Activated CD8-positive, alpha-beta memory T cell treated with anti-CD3 and anti-CD28 coated beads for 1 hour (primary cell): ENCODE measurements at places on chromosomes 3 and 15.

- no peak for DNase-seq
These were observed at the start of gene PLXNB1 for GRCh38 chr3:48429960-48430707. PLXNB1 (minus strand) TSS chr3:48430086; CDS start chr3:48424611, 5,475 bp downstream.

DNA sequence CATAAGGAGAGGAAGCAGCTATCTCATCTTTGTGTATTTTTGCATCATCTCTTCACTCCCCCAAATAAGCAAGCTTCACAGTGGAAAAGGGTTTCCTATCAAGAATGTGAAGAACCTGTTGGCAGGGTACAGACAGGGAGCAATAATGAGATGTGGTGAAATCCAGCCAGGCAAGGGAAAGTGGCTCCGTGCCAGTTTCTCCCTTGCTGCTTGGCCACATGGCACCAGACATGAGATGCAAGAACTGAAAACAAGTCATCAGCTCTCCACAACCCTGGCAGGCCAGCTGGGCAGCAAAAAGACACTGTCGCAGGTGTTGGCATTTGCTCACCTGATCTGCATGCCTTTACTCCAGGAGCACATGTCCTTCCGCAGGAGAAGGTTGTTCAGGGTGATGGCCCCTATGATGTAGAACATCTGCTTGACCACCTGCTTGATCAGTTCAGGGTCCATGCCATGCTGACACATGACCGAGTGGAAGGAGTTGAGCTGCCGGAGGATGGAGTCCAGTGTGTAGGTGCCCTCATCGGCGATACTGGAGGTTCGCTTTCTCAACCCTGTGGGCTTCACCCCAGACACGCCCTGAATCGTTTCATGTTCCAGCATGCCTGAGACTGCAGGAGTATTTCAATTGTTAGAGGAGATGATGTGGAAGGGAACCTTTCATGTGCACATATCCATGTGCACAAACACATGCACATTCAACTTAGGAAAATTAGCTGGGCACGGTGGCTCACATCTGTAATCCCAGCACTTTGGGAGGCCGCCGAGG lies 23.3 kb upstream of the MYO5C start:
- no peak for DNase-seq

DNA sequence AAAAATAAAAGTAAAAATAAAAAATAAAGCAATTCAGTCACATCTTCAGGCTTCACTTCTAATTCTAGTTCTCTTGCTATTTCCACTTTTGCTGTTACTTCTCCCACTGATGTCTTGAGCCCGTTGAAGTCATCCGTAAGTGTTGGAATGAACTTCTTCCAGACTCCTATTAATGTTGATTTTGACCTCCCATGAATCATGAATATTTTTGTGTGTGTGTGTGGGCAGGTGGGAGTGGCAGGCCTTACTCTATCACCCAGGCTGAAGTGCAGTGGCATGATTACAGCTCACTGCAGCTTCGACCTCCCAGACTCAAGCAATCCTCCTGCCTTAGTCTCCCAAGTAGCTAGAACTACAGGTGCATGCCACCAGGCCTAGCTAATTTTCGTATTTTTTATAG lies 10.7 kb downstream of the USP4 start:
- no peak for DNase-seq

DNA sequence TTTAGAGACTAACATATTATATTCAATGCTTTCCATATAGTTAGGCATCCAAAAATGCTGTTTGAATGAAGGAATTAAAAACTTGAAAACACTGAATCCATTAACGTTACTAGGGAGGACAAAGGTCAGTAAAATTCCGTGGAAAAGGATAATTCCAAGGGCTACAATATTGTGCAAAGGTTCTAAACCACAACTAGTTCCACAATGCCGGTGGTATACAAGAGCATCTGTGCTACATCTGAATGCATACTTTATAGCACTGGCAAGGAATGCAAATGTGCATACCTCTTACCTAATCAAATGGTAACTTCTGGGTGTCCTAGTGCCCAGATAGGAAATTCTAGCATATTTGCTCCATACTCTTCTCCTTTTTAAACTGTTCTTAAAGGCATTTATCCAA lies 2.2 kb downstream of the ICE2 start:
- DNase-seq, result no peak

DNA sequence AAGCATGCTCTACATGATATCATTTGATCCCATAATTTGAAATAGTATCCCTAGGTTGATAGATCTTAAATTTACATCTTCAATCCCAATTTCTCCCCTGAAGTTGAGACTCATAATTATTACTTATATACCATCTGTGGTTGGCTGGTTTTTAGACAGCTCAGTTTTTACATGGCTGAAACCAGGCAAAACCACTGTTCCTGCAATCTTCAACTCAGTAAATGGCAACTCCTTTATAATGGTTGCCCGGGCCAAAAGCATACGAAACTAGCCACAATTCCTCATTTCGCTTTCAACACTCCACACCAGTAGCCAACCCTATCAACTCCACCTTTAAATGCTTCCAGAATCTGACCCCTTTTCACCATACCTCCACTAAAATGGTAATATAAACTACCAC lies 118.5 kb downstream of the TGFBR2 start:
- no peak for DNase-seq

DNA sequence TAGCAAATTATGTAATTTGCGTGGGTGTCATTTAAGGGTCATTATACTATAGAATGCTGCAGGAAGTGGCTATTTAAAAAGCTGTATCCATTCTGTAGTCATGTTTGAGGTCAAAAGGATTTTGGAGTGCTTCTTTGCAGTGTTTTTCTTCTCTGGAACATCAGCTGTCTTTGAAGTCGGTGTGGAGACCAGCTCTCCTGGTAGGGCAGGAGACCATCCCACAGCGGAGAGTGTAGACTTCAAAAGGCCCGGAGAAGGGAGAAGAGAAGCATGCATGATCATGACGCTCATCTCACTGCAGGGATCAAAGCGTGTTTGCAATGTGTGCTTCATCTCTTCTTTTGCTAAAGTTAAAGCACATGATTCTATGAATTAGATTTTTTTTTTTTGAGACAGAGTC lies 19.9 kb downstream of the PXK start:
- DNase-seq, result no peak

DNA sequence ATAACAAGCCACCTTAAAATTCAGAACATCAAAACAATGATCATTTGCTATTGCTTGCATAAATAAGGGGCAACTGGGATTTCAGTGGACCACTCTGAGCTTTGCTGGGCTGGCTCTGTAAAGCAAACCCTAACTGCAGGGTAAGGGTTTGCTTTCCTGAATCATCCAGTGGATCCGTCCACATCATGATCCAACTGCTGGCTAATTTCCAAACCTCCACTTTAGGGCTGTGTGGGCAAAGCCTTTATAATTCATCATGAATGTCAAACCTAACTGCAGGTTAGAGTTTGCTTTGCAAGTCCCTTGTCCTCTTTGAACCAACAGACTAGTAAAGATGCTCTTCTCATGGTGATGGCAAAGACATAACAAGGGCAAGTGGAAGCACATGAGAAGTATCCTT lies 76.1 kb downstream of the SYNPR start:
- no peak for DNase-seq

- no peak for DNase-seq
These were observed 166.2 kb upstream of the SEMA6D start for GRCh38 chr15:47551079-47551478.

- DNase-seq, result no peak
These were observed 185.1 kb upstream of the TPM1 start for GRCh38 chr15:62857411-62857853.

- no peak for DNase-seq
These were observed 49.3 kb downstream of the SNX4 start for GRCh38 chr3:125470671-125471070.

- DNase-seq, result no peak
These were observed 48.1 kb upstream of the FLNB start for GRCh38 chr3:57960174-57960505.

GRCh38 chr3:9316881-9317361 lies 45.9 kb upstream of the THUMPD3 start:
- no peak for DNase-seq
